ENCODE measurements at places on chromosomes 7 and 10.

- DNase-seq, result no peak
These were observed 20.7 kb downstream of the STN1 start for GRCh38 chr10:103897241-103897774.

GRCh38 chr10:56547163-56547562, 186.1 kb upstream of the ZWINT start:
- no peak for DNase-seq

GRCh38 chr7:47143339-47143738, 438.6 kb downstream of the TNS3 start:
- no peak for DNase-seq

GRCh38 chr10:17905491-17905890, 46.2 kb upstream of the SLC39A12 start:
- DNase-seq, result no peak

- no peak for DNase-seq
These were observed 6.1 kb downstream of the MSMB start for GRCh38 chr10:46040004-46040403.

DNA sequence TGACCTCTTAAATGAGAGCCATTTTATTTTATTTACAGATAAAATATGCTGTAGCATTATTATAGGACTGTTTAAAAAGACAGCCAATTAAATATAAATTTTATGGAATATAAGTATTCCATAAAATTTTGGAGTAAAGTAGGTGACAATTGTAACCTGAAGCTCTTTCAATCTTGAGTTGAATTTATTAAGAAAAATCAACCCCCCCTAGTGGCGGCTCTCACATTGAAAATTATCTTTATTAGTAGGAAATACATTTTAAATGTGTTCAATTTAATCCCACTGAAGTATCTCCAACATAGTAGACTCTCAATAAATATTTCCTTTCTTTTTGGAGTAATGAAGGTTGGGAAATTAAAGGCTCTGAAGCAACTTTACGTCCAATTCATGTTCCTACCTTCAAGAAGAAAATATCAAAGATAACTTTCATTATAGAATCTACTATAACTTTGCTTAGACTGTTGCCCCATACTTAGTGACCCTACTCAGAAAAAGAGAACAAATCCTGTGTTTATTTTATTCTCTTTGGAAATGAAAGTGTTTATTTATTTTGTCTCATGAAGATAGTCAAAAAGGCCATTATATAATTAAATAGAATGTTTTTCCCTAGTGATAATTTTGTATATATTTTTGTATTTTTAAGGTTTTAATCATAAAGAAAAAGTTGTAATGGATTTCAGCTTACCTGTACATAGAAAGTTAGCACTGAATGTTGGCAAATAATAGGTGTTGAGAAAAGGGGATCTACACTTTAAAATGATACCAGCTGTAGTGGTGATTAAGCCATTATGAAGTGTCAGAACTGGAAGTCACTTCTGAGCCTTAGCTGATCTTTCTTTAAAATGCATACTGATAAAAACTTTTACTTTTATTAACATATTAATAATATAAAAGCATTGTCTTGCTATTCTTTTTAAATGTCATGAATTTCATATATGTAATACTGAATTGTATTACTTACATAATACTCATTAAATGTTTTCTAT, 3.3 kb downstream of the AHR start:
- peak; percentile 21 for DNase-seq

All from stimulated activated CD8-positive, alpha-beta memory T cell treated with anti-CD3 and anti-CD28 coated beads, Interleukin-4, amount 100 ng/mL, for 1 hour (primary cell).